ENCODE measurements at places on chromosomes 4 and X. TPM values are rescaled to one million over a fixed set of nuclear protein-coding genes. Genes with fewer than 3 reads are reported as not detected.

Gene SLC2A9
- 10.3 TPM for total RNA-seq

Gene NAA11
- not detected for total RNA-seq

Gene ENOPH1
- 14.4 TPM for total RNA-seq

Gene PLXNB3
- 5.9 TPM for total RNA-seq

Gene CXCL3
- 1.8 TPM for total RNA-seq

Gene GPRIN3
- total RNA-seq = 5.3 TPM

DNA sequence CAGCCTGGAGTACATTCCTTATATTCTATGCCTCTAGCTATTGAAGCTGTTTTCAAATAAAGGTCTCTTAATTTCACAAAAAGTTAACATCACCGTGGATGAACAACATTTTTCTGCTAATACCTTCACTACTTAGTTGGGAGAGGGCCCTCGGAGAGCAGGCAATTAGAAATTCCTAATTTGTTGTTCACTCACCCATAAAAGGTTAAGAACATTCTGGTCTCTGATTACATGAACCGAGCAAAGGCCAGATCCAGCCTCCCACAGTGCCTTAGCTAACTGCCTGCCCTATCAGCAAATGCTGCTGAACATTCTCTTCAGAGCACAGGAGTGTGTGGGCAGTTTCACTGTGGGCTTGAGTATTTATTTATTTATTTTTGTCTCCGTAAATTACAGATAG is 36.0 kb upstream of the TTC29 start:
- DNase-seq = no peak

DNA sequence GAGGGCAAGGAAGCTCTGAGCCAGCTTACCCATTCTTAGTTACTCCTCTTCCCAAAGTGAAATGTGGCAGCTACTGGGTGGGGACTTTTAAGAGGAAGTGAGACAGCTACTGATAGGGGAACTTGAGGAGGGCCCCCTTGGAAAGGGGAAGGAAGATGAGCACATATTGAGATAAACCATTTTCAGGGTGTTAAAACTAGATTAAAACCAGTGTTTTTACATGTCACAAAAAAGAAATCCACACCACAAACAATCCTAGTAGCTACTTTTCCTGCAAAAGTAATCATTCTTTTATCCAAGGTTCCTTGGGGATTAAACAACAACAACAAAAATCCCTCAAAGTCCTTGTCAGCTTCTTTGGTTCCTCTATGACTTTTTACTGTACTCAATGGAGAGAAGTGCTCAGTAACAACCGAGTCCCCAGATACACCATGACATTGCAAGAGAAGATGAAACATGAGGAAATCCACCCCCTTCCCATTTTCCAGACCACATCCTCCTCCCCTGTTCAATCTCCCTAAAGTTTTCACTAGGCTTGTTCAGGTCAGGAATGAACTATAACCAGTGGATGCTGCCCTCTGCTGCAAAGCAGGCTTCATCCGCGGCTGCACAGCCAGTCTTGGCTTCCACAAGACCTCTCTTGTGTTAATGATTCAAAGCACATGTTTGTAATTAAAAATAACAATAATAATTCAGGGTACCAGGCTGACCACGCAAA is 113.5 kb upstream of the TMEM164 start:
- no peak for DNase-seq

- no peak for DNase-seq
Measured at GRCh38 chr4:117800636-117801035, 233.7 kb upstream of the NDST3 start.

GRCh38 chr4:19038231-19038630 is 1016.7 kb upstream of the LCORL start:
- DNase-seq = no peak

DNA sequence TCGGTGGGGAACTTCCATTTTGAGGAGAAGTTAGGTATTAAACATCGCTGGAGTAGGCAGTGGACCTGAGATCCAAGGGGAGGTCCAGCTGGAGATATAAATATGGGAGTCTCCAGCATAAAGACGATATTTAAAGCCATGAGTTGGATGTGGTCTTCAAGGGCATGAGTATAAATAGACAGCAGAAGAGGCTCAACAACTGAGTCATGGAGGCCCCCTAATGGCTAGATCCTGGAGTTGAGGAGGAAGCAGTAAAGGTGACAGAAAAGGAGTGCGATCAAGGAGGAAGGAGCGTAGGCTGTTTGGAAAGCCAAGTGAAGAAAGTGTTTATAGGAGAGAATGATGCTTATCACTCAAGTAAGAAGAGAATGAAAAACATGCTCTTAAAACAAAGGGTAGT is 18.1 kb upstream of the APBB2 start:
- no peak for DNase-seq

GRCh38 chrX:2401201-2401589 is 99.6 kb downstream of the DHRSX start:
- no peak for DNase-seq

DNA sequence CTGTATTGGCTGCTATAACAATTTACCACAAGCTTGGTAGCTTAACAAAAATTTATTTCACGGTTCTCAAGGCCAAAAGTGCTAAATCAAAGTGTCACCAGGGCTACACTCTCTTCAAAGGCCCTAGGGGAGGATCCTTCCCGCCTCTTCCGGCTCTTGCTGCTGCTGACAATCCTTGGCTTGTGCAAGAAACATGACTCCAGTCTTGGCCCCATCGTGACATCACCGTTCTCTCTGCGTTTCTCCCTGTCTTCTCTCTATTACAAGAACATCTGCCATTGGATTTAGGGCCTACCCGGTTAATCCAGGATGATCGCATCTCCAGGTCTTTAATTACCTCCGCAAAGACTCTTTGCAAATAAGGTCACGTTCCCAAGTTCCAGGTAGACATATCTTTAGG is 10.4 kb upstream of the CLCN4 start:
- DNase-seq = no peak

GRCh38 chrX:16828124-16828908 is 41.8 kb downstream of the RBBP7 start:
- peak; percentile 37 for DNase-seq

DNA sequence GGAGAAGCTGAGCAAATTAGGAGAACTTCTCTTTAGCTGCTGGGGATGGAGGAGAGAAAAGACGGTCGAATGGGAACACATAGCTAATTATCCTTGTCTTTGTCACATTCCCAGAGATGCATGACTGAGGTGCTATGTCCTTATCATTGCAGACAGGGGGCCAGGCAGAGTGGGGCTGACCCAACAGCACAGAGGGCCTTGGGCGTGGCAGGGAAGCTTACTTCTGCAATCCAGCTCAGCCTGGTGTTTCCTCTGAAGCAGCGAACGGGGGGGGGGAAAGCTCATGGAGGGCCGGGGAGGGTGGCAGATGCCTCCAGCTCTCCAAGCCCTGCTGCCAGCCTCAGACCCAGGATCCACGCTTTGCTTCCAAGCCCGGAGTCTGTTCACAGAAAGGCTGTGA is 50.8 kb upstream of the HOPX start:
- DNase-seq = peak; percentile 47

DNA sequence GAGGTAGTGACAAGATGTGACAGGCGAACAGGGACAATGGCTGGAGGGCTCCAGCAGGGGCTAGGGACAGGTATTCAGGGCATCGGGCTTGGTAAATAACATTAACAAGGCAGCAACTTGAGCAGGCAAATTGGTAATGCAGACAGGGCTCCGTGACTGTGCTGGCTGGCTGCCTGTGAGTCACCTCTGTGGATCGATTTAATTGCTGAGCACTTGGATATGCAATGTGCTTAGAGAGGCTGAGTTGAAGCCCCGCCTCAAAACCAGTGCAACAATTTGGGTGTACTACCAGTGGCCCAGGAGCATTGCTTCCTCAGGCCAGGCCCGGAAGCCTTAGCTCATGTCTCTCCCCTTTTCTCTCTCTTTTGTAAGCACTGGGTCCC is 19.5 kb downstream of the CNGA2 start:
- no peak for DNase-seq

DNA sequence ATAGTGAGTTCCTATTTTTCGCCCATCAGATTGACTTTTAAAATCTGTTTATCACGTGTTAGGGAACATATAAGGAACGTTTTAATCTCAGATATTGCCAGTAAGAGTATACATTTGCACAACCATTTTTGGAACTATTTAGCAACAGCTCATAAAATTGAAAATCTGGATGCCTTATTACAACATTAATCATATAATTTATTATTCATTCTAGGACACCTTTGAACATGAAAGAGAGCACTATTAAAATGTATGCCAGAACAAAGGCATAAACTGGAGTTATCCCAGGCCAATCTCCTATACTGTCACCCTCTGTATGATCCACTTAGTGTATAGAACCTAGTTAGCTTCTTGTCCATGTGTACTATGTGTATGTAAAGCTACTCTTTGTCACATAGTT is 579.0 kb upstream of the MAGEB2 start:
- DNase-seq = no peak

- DNase-seq = no peak
Measured at GRCh38 chr4:31175242-31175910, 455.2 kb downstream of the PCDH7 start.

DNA sequence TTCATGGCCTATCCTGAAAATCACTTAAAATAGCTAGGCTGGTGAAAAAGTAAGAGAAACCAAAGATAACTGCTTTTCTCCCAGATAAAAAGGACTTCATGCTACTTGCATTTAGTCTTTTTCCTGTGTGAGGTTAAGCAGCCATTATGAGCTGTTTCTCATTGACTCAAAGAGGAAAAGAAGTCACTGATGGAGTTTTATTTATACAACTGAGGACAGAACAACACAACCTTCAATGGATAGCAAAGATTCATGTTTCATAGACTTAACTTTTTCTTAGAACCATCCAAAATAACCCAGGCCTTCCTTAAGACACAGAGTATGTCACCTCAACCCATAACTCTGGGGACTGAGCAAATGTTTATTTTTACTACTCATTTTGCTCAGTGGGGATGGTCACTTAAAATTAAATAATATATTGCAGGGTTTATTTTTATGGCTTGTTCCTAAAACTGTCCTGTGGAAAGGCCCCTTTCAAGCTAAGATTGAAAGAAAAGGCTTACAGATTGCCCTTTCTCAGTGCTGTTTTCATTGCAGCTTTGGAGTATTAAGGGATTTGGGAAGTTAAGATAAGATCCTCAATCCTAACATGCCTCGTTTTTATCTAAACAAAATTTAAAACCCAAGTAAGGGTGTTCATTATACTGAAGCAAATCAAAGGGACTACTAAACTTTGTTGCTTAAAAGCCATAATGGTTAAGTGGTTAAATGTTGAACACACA is 252.6 kb upstream of the MAD2L1 start:
- no peak for DNase-seq

DNA sequence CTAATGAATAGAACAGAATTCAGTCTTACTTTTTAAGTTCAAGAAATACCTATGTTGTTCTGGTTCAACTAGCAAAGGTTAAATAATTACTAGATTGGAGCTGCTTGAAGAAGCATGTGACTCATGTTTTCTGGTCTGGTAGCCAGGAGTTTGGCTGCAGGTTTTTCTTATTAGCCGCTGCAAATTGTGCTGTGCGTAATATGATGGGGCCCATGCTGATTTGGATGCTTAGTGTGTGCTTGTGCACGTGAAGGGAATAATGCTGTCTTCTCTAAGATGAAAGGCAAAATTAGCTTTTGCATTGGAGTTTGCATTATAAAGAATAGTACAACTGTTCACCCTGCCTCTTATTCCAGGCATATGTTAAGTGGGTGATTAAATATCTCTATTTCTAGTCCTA is 219.6 kb downstream of the SNCA start:
- no peak for DNase-seq

GRCh38 chr4:17915439-17915838 is 104.7 kb downstream of the NCAPG start:
- no peak for DNase-seq

DNA sequence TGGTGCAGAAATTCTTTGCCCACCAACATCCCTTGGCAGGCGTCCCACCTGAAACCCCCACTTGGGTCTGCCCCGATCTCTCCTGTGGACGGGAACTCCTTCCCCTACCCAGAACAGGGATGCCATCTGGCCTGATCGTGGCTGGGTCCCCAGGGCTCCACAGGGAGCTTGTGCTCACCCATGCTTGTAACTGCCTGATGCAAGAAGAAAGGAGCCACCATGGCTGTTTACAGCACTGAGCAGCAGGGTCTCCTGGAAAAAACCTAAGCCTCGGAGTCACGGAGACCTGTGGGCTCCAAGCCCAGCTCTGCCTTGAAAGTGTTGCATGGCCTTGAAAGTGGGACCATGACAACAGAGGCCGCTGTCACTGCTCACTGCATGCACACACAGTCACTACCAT is 101.5 kb upstream of the AFAP1 start:
- DNase-seq = no peak

DNA sequence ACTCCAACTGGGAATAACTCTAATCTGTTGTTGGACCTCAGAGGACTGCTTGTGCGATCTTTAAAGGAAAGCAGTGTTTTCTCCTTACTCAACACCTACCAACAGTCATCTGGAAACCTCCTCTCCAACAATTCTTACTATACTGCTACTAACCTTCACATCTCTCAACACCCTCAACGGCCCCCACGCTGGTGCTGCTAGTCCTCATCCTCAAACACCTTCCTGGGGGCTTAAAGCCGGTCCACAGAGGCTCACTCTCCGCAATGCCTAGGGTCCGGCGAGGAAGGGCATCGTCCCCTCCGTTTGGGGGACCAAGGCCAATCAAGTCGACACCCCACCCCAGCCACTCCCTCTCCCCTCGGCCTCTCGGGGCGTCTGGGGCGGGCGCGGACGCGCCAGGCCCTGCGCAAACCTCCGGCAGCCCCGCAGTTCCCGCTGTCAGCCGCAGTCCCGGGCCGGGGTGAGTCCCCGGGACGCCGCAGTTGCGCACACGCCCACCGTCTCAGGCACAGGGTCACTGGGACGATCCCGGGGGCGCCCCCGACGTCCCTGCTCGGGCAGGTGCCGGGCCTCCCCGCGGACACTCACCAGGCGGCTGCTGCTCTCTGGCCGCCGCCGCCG is 418 bp downstream of the TAB3 start:
- no peak for DNase-seq

DNA sequence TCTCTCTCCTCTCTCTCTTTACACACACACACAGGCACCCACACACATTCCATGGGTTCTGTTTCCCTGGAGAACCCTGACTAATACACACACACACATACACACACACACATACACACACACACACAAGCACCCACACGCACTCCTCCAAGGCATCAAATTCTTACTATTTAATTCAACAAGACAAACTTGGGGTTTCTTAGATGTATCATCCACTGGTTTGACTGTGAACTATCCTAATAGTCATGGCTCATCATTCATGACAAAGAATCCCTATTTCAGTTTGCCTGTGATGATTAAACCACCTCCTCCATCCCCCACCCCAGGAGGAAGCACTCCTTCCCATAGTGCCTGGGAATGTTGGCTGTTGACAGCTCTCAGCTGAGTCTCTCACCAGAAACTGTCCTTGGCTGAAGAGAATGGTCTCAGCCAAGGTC is 98.2 kb downstream of the USP46 start:
- no peak for DNase-seq

- no peak for DNase-seq
Measured at GRCh38 chr4:40402556-40402955, 67.4 kb downstream of the CHRNA9 start.
